Fibroblast of upper back skin (primary cell): ENCODE measurements at places on chromosomes 4 and X.

- DNase-seq: peak; percentile 56
Measured at GRCh38 chrX:100413229-100413628, 3.2 kb upstream of the PCDH19 start.

- DNase-seq: no peak
Measured at GRCh38 chr4:44738615-44739014, 12.3 kb upstream of the GNPDA2 start.

DNA sequence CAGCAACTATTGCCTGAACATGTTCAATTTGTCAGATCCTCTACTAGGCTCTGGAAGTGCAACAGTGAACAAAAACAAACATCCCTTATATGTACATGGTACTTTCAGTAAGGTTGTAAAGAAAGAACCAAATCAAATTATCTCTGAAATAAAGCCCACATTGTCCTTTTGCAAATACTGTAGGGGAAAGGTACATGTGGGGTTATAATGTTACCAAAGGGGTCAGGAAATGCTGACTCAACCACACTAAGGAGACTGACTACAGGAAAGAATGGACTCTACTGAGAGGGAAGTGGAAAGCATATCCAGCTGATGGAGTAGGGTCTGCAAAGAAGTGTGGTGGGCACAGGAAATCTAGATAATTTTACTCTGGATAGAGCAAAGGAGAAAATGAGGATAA lies 61.5 kb downstream of the PCDH18 start:
- DNase-seq: no peak

DNA sequence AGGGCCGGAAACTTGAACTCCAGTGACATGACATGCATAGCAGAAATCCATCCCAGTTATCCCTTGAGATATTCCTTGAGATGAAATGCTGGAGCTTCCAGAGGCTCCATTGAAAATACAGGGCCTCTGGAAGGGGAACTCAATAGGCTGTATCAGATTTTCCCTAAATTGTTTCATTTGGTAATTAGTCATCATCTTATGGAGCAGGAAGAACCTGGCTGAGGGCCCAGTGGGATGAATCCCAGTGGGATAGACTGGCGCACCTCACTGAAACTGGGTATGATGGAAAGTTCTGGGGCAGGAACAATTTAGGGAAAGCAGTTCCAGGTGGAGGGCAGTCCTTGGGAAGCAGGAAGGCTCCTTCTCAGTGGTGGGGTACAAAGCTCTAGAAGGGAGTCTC lies 307.8 kb upstream of the DIPK2B start:
- peak; percentile 59 for DNase-seq

GRCh38 chr4:105637408-105638176 lies 70.9 kb downstream of the INTS12 start:
- DNase-seq: peak; percentile 24

DNA sequence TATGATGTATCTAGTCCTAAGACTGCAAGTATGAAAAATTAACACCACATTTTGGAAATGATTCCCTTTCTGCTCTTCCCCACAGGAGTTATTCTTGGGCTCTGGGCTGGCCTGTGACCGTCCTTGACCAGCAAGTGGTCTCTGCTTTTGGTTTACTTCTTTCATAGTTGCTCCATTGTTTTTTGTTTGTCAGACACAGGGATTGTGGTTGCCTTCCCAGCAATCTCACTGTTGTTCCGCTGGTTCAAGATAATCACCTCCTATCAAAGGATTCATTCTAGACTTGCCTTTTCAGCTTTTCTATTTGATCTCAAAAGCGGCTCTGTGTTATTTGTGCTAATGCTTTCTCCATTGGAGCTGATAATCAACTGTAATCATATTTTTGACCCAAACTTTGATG lies 218.8 kb downstream of the MGST2 start:
- DNase-seq: no peak

DNA sequence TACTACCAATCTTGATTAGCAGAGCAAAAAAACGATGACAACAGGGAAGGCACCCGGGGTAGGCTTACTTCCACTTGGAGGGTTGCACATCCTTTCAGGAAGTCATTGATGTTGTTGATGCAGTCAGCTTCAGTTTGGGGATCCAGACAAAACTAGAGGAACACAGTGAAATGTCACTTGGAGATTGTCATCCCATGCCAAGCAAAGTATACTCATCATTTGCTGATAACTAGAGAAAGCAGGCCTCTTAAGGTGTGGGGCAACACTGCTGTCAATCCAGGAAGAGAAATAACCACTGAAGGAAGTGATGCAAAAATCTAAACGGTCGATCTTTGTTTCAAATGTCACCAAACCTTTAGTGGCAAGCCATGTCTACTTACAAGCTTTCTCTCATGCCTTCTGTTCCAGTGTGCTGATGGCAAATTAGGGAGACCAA lies 1.4 kb downstream of the ARHGEF6 start:
- no peak for DNase-seq

DNA sequence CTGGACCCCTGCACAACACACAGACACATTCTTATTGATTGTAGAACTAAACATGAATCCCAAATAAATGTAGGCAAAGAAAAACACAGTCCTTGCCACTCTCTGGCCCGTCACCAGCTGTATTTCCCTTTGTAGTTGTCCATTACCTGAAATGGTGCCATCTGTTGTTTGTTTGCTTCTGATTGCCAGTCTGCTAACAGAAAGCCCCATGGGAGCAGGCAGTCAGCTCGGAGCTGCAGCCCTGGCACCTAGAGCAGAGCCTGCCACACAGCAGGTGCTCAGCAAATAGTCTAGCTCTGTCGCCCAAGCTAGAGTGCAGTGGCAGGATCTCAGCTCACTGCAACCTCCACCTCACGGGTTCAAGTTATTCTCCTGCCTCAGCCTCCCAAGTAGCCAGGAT lies 28.9 kb downstream of the CPLX1 start:
- no peak for DNase-seq

- DNase-seq: no peak
Measured at GRCh38 chrX:41005445-41005992, 79.7 kb upstream of the USP9X start.

- no peak for DNase-seq
Measured at GRCh38 chr4:158801677-158802076, 32.9 kb downstream of the FNIP2 start.

DNA sequence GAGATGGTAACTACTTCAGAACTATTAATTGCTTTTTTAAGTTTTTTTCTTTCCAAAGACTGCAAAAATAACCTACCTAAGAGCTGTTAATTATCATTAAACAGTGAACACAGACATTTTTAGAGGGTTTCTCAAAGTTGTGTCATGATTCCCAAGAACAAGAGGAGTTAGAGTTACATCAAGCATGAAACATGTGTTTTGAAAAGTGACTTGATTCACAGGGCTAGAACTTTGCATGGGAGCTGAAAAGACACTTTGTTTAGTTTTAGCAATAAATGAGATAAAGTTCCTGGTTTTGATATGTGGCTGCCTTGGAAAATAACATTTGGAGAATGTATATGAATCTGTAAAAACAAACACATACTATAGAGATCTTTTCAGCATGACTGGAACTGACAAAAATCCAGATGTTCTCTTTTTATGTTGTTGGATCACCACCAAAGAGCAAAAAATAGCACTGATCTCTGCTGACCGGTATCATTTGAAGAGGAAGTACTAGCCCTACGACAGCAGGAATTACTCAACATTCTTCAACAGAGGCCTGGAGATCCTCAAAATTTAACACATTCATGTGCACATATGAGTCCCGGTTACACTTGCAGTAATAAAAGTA lies 173.0 kb upstream of the PCDH18 start:
- DNase-seq: peak; percentile 92

GRCh38 chrX:50430917-50431575 lies 39.6 kb downstream of the DGKK start:
- DNase-seq: no peak

GRCh38 chr4:1293991-1294390 lies 4.3 kb downstream of the MAEA start:
- DNase-seq: no peak

DNA sequence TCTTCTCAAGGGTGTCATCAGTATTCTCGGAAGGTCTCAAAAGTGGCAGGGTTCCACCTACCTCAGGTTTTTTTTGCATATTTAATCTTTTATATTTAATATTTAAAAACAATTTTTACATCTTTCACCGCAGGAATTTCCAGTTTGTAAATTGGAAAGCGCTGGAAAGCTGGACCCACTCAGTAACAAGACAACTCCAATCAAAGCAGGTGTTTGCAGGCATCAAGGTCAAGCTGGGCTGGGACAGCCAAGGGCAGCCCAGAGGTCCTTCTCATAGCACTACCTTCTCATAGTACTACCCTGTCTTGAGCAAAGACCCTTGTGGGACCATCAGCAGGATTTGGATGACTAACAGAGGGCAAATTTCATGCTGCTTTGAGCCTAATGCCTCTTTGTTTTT lies 160.1 kb downstream of the TET2 start:
- no peak for DNase-seq

DNA sequence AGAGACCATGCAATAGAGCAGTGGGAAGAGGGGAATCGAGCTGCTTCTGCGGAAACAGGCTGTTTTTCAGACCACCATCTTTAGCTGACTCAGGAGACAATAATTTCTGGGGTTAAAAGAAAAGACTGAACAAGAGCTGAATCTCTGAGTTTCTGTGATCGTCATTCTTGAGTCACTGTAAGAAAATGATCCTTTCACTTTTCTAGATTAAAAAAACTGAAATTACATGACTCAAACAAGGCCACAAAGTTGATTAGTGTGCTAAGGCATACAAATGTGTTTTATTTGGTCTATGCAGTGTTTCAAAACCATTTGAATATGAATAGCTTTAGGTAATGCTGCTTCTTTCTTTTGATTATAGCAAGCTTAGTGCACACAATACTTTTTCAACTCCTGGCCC lies 194.4 kb upstream of the RPL34 start:
- peak; percentile 92 for DNase-seq
